ENCODE measurements at places on chromosomes 6 and 20.

DNA sequence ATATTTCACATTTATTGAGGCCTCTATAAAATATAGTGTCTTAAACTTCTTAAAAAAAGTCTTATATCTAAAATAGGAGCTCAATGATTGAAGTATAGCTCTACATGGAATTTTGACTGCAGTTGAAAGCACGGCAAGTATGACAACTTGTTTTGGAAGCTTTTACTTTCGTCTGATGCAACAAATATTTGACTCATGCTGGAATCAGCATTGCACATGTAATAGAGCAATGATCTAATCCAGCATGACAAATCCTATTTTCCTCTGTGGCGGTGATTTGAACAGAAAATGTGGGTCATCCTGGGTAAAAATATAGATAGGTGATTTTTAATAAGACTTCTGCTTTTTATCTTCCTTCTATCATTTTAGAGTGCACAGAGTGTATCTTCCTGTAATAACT is 111.6 kb downstream of the TINAG start:
- no peak for DNase-seq

DNA sequence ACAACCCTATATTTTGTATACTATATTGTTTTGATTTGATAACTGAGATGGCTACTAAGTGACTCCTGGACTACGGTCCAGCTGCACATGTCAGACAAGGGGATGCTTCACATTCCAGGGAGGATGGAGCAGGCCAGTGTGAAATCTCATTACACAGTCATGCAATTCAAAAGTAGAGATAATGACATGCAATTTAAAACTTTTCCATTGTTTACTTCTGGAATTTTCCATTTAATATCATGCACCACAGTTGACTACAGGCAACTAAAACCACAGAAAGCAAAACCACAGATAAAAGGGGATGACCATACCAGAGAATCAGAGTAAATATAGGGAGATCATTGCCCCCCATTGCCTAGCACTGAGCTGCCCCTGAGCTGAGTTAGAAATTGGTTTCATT is 366.4 kb downstream of the BTBD9 start:
- no peak for DNase-seq

DNA sequence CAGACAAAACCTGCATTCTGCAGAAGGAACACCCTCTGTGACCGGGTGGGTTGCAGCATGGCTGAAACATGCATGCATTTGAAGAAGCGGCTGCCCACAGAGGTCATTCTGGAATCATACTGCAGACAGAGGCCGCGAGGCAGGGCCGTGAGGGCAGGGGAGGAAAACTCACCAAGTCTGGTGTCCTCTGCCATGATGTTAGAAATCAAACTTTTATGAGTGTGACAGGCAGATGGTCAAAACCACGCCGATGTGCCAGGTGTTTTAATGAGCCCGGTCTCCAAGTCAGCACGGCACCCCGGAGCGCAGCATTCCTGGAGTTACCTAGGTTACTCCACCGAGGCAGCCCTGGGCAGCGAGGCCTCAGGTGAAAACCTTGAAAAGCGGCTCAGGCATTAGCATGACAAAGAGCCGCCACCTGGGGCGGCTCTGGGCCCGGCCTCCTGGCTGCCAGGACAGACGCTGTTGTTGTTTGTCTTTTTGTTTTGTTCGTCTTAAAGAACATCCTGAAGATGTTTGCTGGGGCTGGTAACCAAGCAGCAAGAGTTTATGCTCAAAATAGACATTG is 255.6 kb downstream of the ERMARD start:
- no peak for DNase-seq

DNA sequence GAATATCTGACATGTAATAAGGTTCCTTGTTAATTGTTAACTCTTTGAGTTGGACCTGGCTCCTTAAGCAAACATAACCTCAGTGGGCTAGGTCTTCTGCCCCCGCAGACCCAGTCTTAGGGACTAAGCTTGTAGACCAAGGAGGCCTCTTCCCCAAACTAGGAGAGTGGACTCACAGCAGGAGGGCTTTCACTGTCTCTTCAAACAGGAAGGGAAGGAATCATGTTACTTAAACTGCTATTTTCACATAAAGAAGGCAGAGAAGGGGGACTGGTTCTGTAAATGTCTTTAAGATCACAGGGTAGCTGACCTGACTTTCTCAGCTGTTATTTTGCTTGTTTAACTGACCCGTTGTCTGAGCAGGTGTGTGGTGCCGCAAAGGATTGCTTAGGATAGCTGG is 34.9 kb upstream of the PRDM1 start:
- DNase-seq: no peak

GRCh38 chr20:36051318-36052116 is 83.1 kb downstream of the CNBD2 start:
- DNase-seq: no peak

GRCh38 chr20:17493173-17493572 is 38.0 kb downstream of the BFSP1 start:
- no peak for DNase-seq

DNA sequence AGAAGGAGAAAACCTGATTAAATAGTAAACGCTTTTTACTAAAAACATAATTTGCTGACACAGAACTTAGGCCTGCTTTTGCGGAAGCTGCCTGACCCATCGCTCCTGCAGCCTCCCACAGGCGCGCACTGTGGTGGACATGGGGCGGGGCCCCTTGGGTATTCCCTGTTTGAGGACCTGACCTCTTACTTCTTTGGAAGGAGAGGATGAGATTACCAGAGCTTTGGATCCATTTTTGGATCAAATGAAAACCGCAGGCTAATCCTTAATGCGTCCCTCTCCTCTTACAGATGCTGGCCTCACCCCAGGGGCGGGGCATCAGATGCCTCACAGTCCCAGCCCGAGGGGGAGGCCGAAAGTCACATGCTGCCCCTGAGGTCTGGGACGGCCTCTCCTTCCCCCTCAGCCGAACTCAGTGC is 151.0 kb downstream of the SCML4 start:
- DNase-seq: no peak

DNA sequence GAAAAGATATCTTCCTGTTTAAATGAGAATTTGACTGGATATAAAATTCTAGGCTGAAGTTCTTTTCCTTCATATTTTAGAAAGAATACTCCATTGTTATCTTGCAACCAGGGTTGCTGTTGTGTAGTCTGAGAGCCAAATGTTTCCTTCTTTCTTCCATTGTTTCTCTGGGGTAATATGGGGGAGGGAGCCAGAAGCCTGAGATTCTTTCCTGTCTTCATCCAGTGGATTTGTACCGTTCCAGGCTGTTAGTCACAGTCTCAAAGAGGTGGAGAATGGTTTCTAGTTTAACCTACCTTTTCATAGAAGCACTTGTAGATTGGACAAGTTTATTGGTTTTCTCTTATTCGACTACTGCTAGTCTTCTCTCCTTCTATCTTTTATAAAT is 6.1 kb upstream of the ULBP3 start:
- DNase-seq: no peak

DNA sequence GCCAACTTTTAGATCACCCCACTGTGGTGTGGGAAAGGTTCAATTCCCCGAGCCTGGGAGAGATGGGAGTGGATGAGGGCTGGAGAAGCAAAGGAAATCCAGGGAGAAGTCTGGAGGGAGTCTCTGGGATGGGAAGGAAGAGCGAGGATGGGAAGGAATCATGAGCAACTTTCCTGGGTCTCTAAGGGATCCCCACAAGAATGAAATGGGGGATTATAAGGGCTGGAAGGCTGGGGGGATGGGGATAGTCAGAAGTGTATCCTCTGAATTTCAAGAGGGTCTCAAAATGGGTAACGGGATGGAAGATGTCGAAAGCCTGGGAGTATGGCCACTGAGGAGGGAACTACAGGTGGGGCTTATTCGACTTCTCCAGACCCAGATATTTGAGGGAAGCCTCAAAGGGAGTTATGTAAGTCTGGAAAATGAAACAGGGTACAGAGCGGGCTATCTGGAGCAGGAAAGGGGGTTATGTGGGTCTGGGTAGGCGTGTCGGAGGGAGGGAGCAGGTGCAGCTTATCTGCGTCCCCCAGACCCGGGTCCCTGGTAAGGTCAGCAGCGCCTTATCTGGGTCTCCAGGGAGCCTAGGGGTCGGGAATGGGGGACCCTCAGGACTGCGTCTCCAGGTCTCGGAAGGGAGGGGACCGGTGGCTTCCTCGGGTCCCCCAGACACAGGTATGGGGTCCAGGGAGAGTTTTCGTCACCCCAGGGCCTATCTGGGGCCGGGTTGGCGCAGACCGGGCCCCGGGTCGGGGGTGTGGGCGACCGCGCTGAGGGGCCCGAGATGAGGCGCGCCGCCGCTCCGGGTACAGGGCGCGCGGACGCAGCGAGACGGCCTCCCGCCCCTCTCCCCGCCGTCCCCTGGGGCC is 550 bp downstream of the PLAGL2 start:
- no peak for DNase-seq

DNA sequence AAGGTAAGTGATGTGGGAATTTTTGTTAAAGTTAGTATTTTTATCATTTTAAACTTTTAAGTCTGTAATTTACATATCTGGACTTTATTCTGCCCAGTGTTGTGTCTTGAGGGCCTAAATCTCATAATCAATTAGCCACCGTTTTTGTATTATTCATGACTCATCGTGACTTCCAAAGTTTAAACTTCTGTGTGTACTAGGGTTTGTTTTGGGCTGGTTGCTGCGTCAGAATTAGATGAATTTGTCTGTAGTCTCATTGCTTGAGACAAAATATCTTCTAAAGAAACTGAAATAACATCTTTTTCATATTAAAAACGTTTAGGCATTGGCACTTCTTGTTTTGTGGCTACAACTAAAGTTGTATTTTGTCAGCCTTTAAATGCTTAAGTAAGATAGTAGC is 41.3 kb downstream of the CDYL start:
- no peak for DNase-seq

GRCh38 chr20:32858189-32858588 is 534 bp upstream of the EFCAB8 start:
- no peak for DNase-seq

- DNase-seq: no peak
Measured at GRCh38 chr6:90544081-90544480, 42.8 kb downstream of the MAP3K7 start.

- DNase-seq: peak; percentile 22
Measured at GRCh38 chr6:26521600-26522391, 16.4 kb upstream of the HMGN4 start.

DNA sequence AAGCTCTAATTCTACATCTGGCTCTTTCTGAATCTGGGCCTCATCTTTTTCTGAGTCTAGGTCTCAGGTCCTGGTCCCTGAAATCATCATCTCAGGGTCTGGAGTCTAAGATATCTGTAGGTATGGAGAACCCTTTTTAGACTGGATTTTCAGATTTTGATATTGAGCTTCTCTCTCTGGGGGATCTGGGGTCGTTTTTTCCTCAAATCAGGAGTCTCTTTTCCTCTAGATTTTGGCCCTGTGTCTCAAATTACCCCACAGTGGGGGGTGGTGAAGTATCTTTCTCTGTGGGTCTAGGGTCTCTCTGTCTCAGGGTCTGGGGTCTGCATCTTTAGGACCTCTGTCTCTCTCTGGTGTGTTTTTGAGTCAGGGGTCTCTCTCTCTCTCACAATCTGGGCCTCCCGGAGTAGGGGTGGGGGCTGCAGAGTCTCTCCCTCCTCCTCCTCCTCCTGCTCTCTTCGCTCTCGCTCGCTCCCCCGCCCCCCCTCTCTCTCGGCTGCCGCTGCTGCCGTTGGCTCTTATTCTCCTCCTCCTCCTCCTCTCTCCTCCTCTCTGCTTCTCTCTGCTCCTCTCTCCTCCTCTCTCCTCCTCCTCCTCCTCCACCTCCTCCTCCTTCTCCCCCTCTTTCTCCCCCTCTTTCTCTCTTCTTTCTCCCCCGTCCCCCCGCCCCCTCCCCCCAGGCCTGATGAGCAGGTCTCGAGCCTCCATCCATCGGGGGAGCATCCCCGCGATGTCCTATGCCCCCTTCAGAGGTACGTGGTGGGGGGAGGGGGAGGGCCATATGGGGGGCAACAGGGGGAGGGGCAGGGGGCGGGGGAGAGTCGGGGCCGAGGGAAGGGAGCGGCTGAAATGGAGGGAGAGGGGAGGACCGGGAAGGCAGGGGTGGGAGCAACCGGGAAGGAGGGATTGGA is at the start of gene SYNGAP1:
Gene SYNGAP1, plus strand, starts transcription at position 486 of the 911 bp plus-strand sequence. Its CDS starts 200 bp downstream, at position 686.
- no peak for DNase-seq

- no peak for DNase-seq
Measured at GRCh38 chr6:34152806-34153520, 7.1 kb upstream of the GRM4 start.

GRCh38 chr20:45056473-45057173 is 44.3 kb downstream of the KCNS1 start:
- no peak for DNase-seq

GRCh38 chr6:44965708-44966107 is 362.4 kb upstream of the RUNX2 start:
- no peak for DNase-seq

GRCh38 chr6:3912361-3913076 is 63.3 kb downstream of the FAM50B start:
- DNase-seq: no peak

DNA sequence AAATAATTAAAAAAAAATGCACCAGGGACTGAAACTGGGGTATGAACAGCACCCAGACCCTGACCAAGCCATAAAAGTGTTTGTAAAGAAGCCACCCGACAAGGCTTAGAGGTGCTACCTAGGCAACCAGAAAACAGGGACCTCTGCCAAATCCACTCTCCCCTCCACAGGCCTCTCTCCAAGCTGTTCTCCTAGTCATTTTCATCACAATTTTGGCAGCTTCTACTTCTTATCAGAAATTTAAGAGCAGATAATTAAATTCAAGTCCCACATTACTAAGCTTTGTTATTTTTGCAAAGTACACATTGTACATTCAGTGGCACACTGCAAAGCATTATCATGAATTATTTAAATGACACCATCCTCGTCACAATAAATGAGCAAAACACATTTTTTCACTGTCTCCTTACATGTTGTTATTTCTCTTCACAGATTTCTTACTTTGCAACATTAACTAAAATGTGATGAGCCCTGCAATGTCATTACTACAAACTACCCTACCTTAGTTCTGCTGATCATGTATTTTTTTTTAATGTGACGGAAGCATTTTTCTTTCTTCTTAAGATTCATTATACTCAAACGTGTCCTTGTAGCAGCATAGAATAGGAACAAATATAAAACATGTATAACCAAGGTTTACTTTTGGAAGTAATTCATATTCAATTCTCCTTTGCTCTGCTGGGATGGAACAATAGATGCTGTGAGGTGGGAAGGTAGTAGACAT is 38.1 kb downstream of the ECT2L start:
- no peak for DNase-seq

DNA sequence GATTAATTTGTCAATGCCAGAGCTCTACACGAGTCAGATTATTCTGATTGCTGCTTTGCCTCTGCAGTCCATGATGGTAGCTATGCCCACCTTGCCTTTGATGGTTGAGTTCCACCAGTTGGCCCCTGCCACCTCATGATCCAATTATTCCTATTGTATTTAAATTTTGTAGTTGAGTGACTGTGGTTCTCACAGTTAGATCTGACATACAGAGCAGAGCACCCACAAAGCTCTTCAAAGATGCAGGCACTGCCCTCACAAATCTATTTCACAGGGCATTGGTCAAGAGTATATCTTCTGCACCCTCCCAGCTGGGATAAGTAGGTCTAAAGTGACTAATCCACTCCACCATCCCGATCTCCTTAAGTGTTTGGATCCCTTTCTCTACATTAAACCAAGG is 318.8 kb downstream of the EYA4 start:
- DNase-seq: no peak

GRCh38 chr6:89359561-89359960 is 7.0 kb upstream of the UBE2J1 start:
- DNase-seq: no peak

Data from activated CD8-positive, alpha-beta memory T cell treated with anti-CD3 and anti-CD28 coated beads for 4 hours (primary cell).